Central memory CD8-positive, alpha-beta T cell (primary cell): ENCODE measurements at places on chromosomes 11 and 22.

DNA sequence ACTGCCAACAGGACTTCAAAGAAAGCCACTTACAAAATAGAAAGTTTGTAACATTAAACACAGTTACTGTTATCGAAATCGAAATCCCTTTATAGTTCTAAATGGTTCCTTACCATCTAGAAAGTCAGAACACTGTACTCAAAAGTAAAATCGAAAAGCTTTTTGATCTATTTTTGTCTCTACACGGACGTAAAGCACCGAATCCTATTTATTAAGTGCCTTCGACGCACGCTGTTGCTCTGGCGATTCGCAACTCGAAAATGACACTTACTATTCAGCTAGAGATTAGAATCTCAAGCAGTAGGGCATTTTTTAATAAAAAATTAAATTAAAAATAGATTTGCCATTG, 78.3 kb downstream of the LARGE1 start:
- peaks cover 3% of the 10 kb centered on the region for H3K36me3 ChIP-seq
- no peaks in the 10 kb centered on the region for H3K4me1 ChIP-seq
- no peaks in the 10 kb centered on the region for H3K27me3 ChIP-seq
- DNase-seq: no peak
- no peak overlapping the region for H3K4me3 ChIP-seq
- H3K27ac ChIP-seq: no peak overlapping the region

- no peaks in the 10 kb centered on the region for H3K27me3 ChIP-seq
- no peaks in the 10 kb centered on the region for H3K36me3 ChIP-seq
- no peak overlapping the region for H3K4me3 ChIP-seq
- no peaks in the 10 kb centered on the region for H3K4me1 ChIP-seq
- H3K27ac ChIP-seq: no peak overlapping the region
Measured at GRCh38 chr11:31620434-31620833, 110.9 kb downstream of the ELP4 start.

- H3K36me3 ChIP-seq: peaks cover 2% of the 10 kb centered on the region
- H3K27me3 ChIP-seq: peaks cover 4% of the 10 kb centered on the region
- H3K4me3 ChIP-seq: no peak overlapping the region
- H3K4me1 ChIP-seq: peaks cover 17% of the 10 kb centered on the region
- H3K27ac ChIP-seq: peak overlapping the region; percentile 97
Measured at GRCh38 chr22:23117891-23118646, 23.7 kb downstream of the RSPH14 start.

- H3K27me3 ChIP-seq: no peaks in the 10 kb centered on the region
- DNase-seq: no peak
- no peak overlapping the region for H3K4me3 ChIP-seq
- no peak overlapping the region for H3K27ac ChIP-seq
Measured at GRCh38 chr11:11882539-11882938, 40.8 kb downstream of the USP47 start.

GRCh38 chr11:39037611-39038010, 2421.8 kb downstream of the LRRC4C start:
- no peak overlapping the region for H3K4me3 ChIP-seq
- H3K4me1 ChIP-seq: no peaks in the 10 kb centered on the region

GRCh38 chr11:20612416-20612815, 13.0 kb downstream of the SLC6A5 start:
- DNase-seq: no peak
- H3K36me3 ChIP-seq: peaks cover 1% of the 10 kb centered on the region
- peaks cover 86% of the 10 kb centered on the region for H3K27me3 ChIP-seq

- H3K27ac ChIP-seq: peak overlapping the region; percentile 96
- peaks cover 73% of the 10 kb centered on the region for H3K4me1 ChIP-seq
- H3K27me3 ChIP-seq: no peaks in the 10 kb centered on the region
- H3K4me3 ChIP-seq: peak overlapping the region; percentile 88
- no peak for DNase-seq
- H3K36me3 ChIP-seq: peaks cover 38% of the 10 kb centered on the region
Measured at GRCh38 chr22:23180893-23181720, 798 bp downstream of the BCR start.

- no peaks in the 10 kb centered on the region for H3K36me3 ChIP-seq
- no peak for DNase-seq
- no peak within 1 kb of the TSS for H3K27ac ChIP-seq
- peaks cover 84% of the 10 kb centered on the region for H3K27me3 ChIP-seq
Measured at GRCh38 chr11:13962562-13963168, at the start of gene SPON1. SPON1 (plus strand) TSS chr11:13962723; CDS start chr11:13962905, 182 bp downstream.

GRCh38 chr11:115745610-115746512, 241.6 kb upstream of the CADM1 start:
- H3K4me3 ChIP-seq: no peak overlapping the region
- H3K36me3 ChIP-seq: no peaks in the 10 kb centered on the region
- no peaks in the 10 kb centered on the region for H3K4me1 ChIP-seq

DNA sequence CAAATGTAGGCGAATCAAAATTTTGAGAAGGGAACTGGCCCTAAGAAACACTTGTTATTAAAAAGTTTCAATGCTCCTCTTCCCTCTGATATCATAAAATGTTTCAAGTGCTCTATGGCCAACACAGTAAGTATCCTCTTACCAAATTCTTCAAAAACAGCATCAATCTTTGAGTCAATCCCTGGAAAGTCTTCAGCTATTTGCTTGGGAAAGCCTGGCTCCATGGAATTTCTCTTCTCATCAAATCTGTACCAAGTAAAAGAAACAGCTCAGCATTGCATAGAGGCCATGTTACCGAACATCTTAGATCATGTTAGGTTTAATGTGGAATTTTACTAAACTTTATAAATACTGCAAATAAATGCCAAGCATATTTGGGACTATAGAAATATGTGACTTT, 6.3 kb downstream of the MMP3 start:
- DNase-seq: no peak
- no peaks in the 10 kb centered on the region for H3K36me3 ChIP-seq
- no peaks in the 10 kb centered on the region for H3K4me1 ChIP-seq
- H3K27ac ChIP-seq: no peak overlapping the region
- no peak overlapping the region for H3K4me3 ChIP-seq

DNA sequence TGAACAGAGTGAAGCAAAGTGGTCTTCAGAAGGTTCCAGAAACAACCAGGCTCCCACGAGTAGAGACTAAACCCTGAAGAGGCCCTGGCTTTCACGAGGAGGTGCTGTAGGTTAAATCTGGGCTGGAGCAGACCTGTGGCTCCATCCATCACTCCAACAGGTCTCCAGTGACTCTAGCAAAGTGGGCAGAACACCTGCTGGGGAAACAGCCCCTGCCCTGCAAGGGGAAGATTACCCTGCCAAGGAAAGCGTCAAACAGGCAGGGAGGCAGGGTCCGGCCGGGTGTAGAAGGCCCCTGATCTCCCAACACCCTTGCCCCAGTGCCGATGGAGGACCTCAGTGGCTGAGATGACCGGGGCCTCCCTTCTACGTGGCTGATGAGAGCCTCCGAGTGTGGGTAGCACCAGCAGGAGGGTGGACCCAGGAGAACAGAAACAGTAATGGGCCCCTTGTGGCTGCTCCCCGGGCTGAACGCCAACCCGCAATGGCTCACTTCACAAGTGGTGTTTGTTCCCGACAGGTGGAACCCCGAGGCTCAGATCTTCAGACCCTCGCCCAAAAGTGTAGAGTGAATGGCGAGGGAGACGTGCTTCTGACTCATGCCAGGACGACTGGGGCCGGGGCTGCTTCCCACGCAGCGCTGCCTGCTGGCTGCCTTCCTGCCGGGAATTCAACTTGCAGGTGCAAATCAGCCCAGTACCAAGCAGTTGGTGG, 112.0 kb downstream of the SHANK2 start:
- H3K27ac ChIP-seq: no peak overlapping the region
- H3K36me3 ChIP-seq: no peaks in the 10 kb centered on the region
- peaks cover 21% of the 10 kb centered on the region for H3K27me3 ChIP-seq
- H3K4me1 ChIP-seq: no peaks in the 10 kb centered on the region

DNA sequence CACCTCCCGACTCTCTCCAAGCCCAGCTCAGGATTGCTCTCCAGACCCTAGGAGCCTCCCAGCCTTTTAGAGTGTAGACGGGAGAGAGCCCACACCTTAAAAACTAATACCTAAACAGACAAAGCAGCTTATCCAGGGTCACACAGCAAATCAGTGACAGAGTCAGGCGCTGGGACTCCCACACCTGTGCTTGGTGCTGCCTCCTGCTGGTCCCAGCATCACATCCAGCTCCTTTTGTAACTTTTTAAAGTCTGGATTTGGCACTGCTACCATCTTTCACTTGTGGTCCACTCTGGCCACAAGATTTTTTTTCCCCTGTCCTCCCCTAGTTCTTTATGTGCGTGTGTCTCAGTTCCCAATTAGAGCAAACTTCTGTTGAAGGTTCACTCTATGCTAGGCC, 4.7 kb downstream of the ANO1 start:
- H3K27ac ChIP-seq: no peak overlapping the region
- no peak for DNase-seq
- H3K36me3 ChIP-seq: no peaks in the 10 kb centered on the region
- H3K27me3 ChIP-seq: peaks cover 20% of the 10 kb centered on the region
- no peak overlapping the region for H3K4me3 ChIP-seq
- no peaks in the 10 kb centered on the region for H3K4me1 ChIP-seq

DNA sequence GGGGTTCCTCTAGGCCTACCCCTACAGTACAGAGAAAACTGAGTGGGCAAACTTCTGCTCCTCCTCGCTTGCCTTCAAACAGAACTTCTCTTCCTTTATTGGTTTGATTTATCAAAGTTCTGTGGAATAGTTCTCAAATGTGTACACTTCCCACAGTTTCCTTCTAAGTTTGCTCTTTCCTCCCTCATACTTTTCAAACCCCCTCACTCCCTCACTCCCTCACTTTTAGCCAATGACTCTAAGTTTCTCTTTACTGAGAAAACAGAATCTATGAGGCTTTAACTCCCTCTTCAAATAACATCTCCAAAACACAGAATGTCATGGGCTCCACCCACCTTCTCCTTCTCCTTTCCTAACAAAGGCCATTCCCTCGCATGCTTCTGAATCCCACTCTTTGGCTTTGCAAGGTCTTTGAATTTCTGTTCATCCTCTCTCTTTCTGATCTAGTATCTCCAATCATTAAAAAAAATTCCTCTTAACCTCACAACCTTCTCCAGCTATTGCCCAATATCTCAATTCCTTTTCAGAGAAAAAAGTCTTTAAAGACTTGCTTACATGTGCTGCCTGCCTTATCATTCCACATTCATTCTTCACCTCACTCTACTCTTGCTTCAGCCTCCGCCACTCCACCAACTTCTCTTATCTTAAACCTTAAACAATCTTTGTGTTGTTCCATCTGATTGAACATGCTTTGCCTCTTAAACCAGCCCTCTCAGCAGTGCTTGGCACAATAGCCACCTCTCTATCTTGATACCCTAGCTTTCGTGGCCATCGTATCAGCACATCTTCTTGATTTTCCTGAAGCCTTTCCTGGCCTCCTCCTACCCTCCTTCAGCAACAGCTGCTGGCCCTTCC, 57.2 kb downstream of the DDI1 start:
- peaks cover 10% of the 10 kb centered on the region for H3K4me1 ChIP-seq
- no peak overlapping the region for H3K27ac ChIP-seq
- no peaks in the 10 kb centered on the region for H3K27me3 ChIP-seq
- DNase-seq: no peak

GRCh38 chr11:110919241-110919922, 207.1 kb upstream of the ARHGAP20 start:
- no peak overlapping the region for H3K4me3 ChIP-seq
- no peak overlapping the region for H3K27ac ChIP-seq
- no peaks in the 10 kb centered on the region for H3K36me3 ChIP-seq
- peaks cover 4% of the 10 kb centered on the region for H3K27me3 ChIP-seq
- DNase-seq: no peak

DNA sequence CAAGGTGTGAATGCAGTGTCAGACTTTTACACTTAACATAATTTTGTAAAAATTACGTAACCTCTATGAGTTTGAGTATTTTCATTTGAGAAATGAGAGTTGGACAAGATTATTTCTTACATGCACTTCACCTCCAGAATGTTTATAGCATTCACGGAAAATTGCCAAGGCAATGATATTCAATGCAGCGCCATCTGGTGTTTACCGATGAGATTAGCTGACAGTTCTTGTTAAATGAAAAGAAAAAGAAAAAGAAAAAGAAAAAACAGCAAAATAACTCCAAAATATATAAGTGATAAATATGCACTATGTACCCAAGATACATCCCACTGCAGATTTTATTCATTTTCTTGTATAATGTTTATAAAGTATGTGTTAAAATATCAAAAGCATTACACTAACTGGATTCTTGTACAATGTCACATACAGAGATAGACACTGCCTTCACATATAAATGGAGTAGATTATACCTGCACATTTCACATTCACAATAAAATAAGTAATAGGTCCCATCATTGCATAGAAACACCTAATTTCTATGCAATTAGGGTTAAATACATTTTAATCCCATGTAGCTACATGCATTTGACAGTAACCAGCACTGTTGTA, 976.3 kb upstream of the FAT3 start:
- no peak for DNase-seq
- H3K4me3 ChIP-seq: no peak overlapping the region
- no peaks in the 10 kb centered on the region for H3K36me3 ChIP-seq
- H3K27me3 ChIP-seq: no peaks in the 10 kb centered on the region

GRCh38 chr22:37634417-37634924, 5.0 kb upstream of the SH3BP1 start:
- peaks cover 13% of the 10 kb centered on the region for H3K36me3 ChIP-seq
- H3K4me1 ChIP-seq: peaks cover 66% of the 10 kb centered on the region
- H3K27me3 ChIP-seq: no peaks in the 10 kb centered on the region
- DNase-seq: no peak
- H3K4me3 ChIP-seq: peak overlapping the region; percentile 77
- peak overlapping the region; percentile 88 for H3K27ac ChIP-seq

DNA sequence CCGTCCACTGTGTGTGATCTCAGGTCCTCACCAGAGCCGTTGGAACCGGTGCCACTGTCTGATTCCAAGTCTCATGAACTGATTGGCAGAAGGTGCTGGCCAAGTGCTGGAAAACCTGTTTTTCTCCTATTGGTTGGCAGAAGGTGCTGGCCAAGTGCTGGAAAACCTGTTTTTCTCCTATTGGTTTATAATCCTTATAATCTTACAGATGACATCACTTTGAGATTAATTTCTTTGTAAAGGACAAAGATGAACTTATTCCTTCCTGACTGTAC, 1106.3 kb downstream of the BRD1 start:
- H3K4me3 ChIP-seq: no peak overlapping the region
- H3K4me1 ChIP-seq: no peaks in the 10 kb centered on the region
- H3K36me3 ChIP-seq: no peaks in the 10 kb centered on the region
- H3K27me3 ChIP-seq: peaks cover 54% of the 10 kb centered on the region
- DNase-seq: no peak

GRCh38 chr11:32858731-32859130, 29.0 kb downstream of the PRRG4 start:
- H3K27ac ChIP-seq: no peak overlapping the region
- no peak for DNase-seq
- H3K36me3 ChIP-seq: no peaks in the 10 kb centered on the region
- H3K27me3 ChIP-seq: peaks cover 9% of the 10 kb centered on the region

DNA sequence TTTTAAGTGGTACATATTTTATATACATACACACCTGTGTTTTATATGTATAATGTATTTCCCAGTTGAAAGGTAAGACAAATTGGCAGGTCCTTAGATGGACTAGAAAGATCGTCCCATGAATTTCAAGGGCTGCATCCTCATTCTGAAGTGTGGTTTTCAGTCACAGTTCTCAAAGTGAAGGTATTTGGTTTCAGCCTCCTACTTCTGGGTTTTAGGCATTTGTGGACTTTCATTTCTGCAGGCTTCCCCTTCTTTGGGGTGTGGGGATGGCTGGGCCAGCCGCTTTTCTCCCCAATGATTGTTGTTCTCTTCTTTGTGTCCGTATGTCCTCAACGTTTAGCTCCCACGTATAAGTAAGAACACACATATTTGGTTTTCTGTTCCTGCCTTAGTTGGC, 10.0 kb downstream of the DCPS start:
- H3K27ac ChIP-seq: no peak overlapping the region
- H3K27me3 ChIP-seq: no peaks in the 10 kb centered on the region
- H3K4me3 ChIP-seq: no peak overlapping the region
- H3K36me3 ChIP-seq: peaks cover 25% of the 10 kb centered on the region
- no peak for DNase-seq

GRCh38 chr11:64849598-64850356, 5.3 kb upstream of the CDC42BPG start:
- no peaks in the 10 kb centered on the region for H3K27me3 ChIP-seq
- peak overlapping the region; percentile 4 for H3K4me3 ChIP-seq
- H3K36me3 ChIP-seq: peaks cover 28% of the 10 kb centered on the region
- H3K4me1 ChIP-seq: peaks cover 65% of the 10 kb centered on the region
- H3K27ac ChIP-seq: peak overlapping the region; percentile 87
